ENCODE measurements at places on chromosomes 6 and 20. TPM values are rescaled to one million over a fixed set of nuclear protein-coding genes. Genes with fewer than 3 reads are reported as not detected.

The ASIP gene
- not detected for total RNA-seq

The SLPI gene
- 11.7 TPM for total RNA-seq

The ADGRF5 gene
- not detected for total RNA-seq

The BMP6 gene
- total RNA-seq = 4.2 TPM

The KCNK16 gene
- total RNA-seq = not detected

The RNF182 gene
- 0.13 TPM for total RNA-seq

The LATS1 gene
- total RNA-seq = 29.7 TPM

The STMND1 gene
- total RNA-seq = not detected

The ACTL10 gene
- 1.7 TPM for total RNA-seq

The LINC00237 gene
- total RNA-seq = not detected

The WFDC5 gene
- total RNA-seq = not detected

The EFHC1 gene
- 34.4 TPM for total RNA-seq

The CD164 gene
- total RNA-seq = 305 TPM

The TMC2 gene
- not detected for total RNA-seq

The BPIFA1 gene
- not detected for total RNA-seq

The SPATS1 gene
- total RNA-seq = not detected

The NRN1 gene
- 142 TPM for total RNA-seq

The HTR1B gene
- 0.22 TPM for total RNA-seq

The TRIM15 gene
- total RNA-seq = not detected

The HLA-G gene
- total RNA-seq = 0.13 TPM

The KIAA1755 gene
- 2.0 TPM for total RNA-seq

The CLPSL1 gene
- not detected for total RNA-seq

The SPATA25 gene
- total RNA-seq = 0.76 TPM

The EYS gene
- total RNA-seq = under 0.01 TPM

The BMP5 gene
- total RNA-seq = 0.13 TPM

The QKI gene
- total RNA-seq = 191 TPM

The PARD6B gene
- 0.52 TPM for total RNA-seq
